Stimulated activated effector memory CD8-positive, alpha-beta T cell treated with anti-CD3 and anti-CD28 coated beads, Interleukin-12 subunit alpha, Interleukin-12 subunit beta, amount 100 ng/mL, for 72 hours (primary cell): ENCODE measurements at places on chromosomes 4 and X.
A peak's percentile ranks its signal among the peaks of the same experiment; 100 is the strongest.

DNA sequence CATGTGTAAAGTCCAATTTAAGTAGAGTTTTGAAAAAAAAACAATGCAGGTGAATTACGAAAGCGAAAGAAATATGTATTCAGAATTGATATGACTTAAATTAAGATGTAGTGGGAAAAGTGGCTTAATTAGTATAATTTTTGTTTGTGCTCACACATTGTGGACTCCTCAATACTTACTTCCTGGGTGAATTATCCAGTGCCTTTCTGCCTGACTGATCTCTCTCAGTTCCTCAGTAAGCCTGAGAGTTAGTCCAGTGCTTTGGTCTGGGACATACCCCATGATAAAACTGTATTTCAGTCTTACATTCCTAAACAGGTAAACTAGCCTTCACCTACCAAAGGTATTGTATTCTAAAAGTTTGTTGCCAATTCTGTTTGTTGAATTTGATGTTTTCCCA, 8.4 kb downstream of the PGAM4 start:
- no peak for DNase-seq

GRCh38 chr4:25457053-25457715, 80.1 kb downstream of the ANAPC4 start:
- DNase-seq: no peak

- DNase-seq: no peak
Observed at GRCh38 chrX:68307769-68308168, 125.5 kb downstream of the OPHN1 start.

- peak; percentile 75 for DNase-seq
Observed at GRCh38 chrX:153934762-153935325, at the start of gene NAA10. Gene NAA10 (minus strand): TSS chrX:153935037. CDS start chrX:153934904, 133 bp downstream.

- no peak for DNase-seq
Observed at GRCh38 chrX:4588466-4588865, 875.0 kb upstream of the PRKX start.

GRCh38 chrX:145826466-145826865, 8.8 kb downstream of the SLITRK2 start:
- DNase-seq: no peak

DNA sequence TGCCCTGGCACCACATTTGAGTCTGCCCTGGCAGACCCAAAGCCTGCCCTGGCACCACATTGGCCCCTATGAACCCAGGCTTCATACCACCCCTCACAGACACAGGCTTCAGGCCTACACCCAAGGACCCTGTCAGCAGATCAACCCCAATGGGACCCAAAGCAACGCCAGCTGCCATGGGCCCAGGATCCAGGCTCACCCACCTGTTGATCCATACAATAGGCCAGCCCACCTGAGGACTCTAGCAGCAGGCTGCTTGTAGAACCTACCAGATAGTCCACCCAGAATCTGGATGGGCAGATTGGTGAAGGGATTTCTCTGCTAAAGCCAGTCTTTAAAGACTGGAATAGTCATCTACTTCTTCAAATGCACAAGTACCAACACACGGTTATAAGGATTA, 114.4 kb downstream of the LAS1L start:
- no peak for DNase-seq

DNA sequence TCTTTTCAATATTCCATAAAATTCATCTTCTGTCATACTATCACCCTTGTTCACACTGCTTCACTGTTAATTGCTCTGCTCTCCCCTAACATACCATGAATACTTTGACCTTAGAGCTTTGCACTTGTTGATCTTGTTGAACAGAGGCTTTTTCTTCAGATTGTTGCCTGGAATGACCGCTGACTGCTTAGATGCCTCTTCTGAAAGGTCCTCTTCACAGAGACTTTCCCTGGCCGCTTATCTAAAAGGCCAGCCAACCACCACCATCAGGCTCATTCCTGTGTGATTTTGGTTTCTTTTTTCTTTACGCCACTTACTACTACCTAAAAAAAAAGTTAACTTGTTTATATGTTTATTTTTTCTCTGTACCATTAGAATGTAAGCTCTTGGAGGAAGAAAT, 667.7 kb downstream of the STPG2 start:
- DNase-seq: no peak

- no peak for DNase-seq
Observed at GRCh38 chr4:155807021-155807420, 48.2 kb downstream of the GUCY1B1 start.
